ENCODE measurements at places on chromosomes 16 and 17.

DNA sequence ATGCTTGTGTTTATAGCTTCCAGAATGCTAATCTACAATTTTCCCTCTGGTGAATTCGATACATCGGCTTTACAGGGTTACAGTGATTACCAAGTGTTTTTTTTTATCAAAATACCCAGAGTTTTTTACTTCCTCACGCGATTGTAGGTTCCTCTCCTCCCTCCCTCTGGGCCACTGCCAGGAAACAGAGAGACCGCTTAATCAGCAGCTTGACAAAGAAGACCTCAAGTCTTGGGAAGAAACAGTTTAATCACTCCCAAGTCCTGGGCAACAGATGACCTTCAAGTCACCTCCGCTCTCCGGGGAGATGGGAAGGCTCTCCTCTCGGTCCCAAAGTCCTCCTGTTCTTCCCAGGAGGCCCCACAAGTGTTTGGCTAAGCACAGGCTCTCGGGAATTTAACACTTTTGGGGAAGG, 23.5 kb downstream of the SMTNL2 start:
- peak; percentile 97 for DNase-seq

GRCh38 chr17:47982091-47982617, 11.2 kb downstream of the CDK5RAP3 start:
- no peak for DNase-seq

GRCh38 chr17:81471818-81472456, 40.7 kb downstream of the ACTG1 start:
- DNase-seq: peak; percentile 40

- DNase-seq: no peak
Measured at GRCh38 chr16:66435896-66436295, 8.8 kb downstream of the BEAN1 start.

- DNase-seq: peak; percentile 38
Measured at GRCh38 chr17:30351735-30352134, 17.9 kb upstream of the TMIGD1 start.

- no peak for DNase-seq
Measured at GRCh38 chr17:83195330-83196023, 116.1 kb downstream of the METRNL start.

GRCh38 chr17:45895969-45896785, 1.8 kb downstream of the MAPT start:
- no peak for DNase-seq

GRCh38 chr16:3583303-3584038, 6.3 kb upstream of the NLRC3 start:
- no peak for DNase-seq

GRCh38 chr17:65656390-65657250, 95.2 kb upstream of the AXIN2 start:
- no peak for DNase-seq

GRCh38 chr16:4609200-4610010, 5.3 kb downstream of the UBALD1 start:
- no peak for DNase-seq

- no peak for DNase-seq
Measured at GRCh38 chr17:75159196-75160031, 5.1 kb upstream of the JPT1 start.

- peak; percentile 63 for DNase-seq
Measured at GRCh38 chr16:68592466-68593337, 52.4 kb upstream of the CDH3 start.

DNA sequence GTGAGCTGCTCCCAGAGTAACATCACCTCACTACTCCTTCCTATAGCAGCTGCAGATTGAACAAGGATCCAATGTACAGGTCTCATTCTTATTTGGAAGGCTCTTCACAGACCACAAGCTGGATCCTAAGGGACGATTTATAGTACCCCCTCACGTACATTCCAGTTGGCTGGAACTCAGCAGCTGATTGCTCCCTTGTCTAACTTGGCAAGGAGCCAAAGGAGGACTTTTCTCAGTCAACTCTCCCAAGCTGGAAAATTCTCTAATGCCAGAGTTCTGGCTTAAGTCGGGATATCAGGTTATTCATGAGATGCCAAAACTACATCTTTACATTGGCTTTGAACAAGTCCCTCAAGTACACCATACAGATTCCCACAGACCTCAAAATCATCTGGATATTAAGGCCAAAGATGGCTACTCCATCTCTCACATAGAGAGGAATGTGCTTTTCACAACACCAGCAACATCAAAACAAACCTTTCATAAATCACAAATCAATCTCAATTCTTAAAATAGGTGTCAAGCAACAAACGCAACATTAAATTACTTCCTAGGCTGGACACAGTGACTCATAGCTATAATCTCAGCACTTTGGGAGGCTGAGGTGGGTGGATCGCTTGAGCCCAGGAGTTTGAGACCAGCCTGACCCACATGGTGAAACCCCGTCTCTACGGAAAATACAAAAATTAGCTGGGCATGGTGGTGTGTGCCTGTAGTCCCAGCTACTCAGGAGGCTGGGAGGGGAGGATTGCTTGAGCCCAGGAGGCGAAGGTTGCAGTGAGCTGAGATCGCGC, 39.3 kb downstream of the SMG6 start:
- DNase-seq: no peak

- DNase-seq: no peak
Measured at GRCh38 chr17:37103231-37103630, 154.5 kb downstream of the AATF start.

GRCh38 chr16:83901101-83901500, 2.2 kb downstream of the MLYCD start:
- DNase-seq: no peak

GRCh38 chr16:58475091-58475619, 24.8 kb upstream of the NDRG4 start:
- no peak for DNase-seq

- peak; percentile 34 for DNase-seq
Measured at GRCh38 chr16:56295739-56296527, 104.6 kb downstream of the GNAO1 start.

DNA sequence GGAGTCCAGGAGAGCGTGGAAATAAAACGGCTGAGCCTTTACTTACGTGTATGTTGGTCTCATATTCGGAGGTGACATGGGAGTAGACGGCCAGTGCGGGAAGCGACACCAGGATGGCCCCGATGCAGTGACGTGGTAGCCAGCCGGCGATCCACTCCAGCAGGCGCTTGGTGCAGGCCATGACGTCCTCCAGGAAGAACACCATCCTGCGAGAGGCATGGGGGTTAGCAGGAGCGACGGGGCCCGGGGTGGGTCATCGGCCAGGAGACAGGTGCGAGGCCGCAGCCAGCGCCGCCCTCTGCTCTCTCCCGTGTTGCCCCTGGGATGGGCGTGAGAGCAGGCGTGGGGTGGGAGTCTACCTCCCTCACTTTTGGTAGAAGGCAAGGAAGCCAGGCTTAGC, 98.6 kb upstream of the CREBBP start:
- no peak for DNase-seq

DNA sequence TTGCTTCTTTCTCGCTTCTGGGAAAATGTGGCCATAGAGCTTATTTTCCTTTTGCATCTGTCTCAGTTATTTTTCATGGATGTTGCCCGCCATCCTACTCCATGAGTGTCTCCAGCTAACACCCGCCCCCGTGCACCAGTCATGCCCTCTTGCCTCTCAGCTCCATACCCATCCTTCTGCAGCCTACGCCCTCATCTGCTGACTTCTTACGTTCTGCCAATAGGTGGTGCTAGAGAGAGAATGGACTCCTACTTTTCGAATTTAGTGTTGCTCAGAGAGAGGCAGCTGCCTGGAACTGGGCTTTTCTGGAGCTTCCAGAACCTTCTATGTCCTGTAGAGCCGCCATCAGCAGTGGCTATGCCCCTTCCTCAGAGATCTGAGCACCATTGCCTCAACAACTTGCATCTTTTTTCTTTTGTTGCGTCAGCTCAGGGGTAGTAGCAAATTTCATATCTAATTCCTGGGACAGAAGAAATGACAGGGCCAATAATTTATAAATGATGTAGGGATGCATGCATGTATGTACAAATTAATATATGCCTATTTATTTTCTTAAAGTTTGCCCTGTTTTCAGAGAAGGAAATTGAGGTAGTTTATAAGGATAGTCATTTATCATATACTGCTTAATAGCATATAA, 119.7 kb upstream of the MYOCD start:
- DNase-seq: peak; percentile 69

- DNase-seq: peak; percentile 52
Measured at GRCh38 chr16:30485818-30486436, 13.4 kb downstream of the ITGAL start.

DNA sequence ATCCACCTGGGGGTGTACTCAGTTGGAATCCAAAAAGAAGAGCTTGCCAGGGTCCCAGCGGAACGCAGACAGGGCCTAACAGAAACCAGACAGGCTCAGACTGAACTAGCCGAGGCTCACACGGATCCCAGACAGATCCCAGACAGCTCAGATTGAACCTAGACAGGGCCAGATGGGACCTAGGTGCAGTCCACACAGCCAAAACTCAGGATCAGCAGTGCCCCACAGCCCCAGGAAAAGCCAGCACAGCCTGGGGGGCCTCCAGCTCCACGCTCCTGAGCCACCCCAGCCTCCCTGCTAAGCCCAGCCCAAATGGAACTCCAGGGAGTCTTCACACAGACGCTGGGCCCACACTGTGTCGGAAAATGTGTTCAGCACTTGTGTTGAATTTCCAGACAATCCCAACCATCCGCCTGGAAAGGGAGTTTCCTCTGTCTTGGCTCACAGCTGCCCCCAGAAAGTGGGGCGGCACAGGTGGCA, 7.5 kb downstream of the STX1B start:
- DNase-seq: no peak

GRCh38 chr17:33218698-33219601, 74.1 kb downstream of the ASIC2 start:
- peak; percentile 5 for DNase-seq

DNA sequence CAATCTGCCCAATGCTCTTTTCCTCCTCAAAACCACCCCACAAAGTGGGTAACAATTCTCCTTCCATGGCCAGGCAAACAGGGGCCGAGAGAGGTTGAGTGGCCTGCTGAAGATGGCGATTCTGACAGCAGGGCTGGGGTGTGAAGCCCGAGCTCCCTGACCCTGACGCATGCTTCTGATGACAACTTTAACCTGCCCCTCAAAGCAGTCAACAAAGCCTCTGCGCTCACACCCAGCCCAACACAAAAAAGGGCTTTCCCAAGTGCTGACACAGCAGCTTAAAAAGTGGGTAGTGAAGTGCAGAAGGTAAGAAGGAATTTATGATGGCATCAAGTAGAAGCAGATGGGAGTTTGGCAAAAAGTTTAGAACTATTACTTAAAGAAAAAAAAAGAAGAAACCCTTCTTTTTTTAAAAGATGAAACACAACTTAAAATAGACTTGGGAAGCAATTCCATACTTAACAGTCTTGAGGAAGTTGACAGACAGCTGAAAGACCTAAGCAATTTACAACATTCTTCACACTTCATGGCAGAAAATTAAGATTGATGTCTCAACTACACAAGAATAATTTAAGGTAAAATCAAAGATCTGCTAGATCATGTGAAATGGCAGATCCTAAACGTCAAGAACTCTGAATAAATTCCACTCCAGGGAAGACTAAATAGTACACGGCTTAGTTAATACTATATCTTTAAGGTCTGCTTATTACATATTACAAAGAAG, 133.9 kb downstream of the PARN start:
- DNase-seq: no peak

DNA sequence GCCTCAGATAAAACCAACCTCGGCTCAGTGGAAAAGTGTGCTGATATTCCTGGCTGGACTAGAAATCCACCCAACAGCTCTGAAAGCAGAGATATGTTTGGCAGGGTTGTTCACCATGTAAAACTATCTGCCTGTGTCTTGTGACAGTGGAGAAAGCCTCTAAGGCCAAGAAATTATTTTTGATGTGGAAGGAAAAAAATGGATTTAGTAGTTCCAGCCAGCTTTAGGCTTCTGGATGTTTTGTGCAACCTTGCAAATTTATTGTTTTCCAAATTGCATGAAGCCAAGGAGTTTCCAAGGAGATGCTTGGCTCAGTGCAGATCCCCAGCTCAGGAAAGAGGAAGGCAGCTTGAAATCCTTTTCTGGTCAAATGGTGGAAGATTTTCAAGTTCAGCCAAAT, 31.6 kb downstream of the TEKT5 start:
- no peak for DNase-seq

DNA sequence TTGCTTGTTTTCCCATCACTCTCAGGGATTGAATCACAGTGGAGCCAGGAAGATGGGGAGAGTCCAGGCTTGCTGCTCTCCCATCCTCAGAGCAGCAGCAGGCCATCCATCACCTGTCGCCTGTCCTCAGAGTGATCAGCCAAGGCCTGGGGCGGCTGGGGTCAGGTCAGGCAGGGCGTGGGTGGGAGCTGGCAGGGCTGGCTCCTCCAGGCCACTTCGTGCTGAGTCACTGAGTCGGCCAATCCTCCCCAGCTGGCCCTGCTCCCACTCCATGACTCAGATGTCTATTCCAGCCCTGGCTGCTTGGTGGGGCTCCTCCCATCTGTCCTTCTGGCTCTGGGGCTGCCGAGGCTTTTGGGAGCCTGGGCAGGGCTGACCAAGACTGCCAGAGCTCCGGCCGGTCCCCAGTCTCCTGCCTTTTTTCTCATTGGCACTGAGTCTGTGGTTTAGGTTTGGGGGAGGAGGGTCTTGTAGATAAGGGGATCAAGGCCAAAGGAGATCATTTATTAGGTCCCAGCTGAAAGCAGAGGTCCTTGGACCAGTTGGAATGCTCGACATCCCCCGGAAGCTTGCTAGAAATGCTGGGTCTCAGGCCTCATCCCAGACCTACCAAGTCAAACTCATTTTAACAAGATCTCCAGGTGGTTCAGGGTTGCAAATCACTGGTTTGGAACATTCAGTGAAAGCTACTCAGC, 72.7 kb downstream of the ABCC1 start:
- peak; percentile 93 for DNase-seq

DNA sequence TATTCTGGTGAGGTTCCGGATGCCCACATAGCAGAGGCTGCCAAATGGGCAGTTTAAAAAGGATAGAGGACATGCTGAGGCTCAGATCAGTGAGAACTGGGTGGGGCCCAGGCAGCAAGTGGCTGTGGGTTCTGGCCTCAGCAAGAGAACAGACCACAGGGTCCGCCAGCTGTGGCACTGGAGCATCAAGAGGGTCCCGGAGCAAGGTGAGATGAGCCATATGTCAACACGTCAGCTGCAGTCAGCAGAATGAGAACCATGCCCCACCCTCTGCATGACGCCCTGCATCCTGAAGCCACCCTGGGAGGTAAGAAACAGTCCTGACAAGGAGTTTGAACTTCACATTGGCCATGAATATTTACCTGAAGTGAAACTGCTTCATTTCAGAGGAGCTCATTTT, 20.1 kb upstream of the CCL5 start:
- DNase-seq: no peak

GRCh38 chr17:60827943-60828342, 150.3 kb downstream of the BCAS3 start:
- no peak for DNase-seq

- no peak for DNase-seq
Measured at GRCh38 chr17:40139566-40140058, 725 bp upstream of the CASC3 start.

Data from hematopoietic multipotent progenitor cell treated with erythropoietin and hydrocortisone succinate and interleukin-3 and kit ligand, for 4 days (in vitro differentiated cells).